NCI-H82 (cell line): ENCODE measurements at places on chromosomes 7 and 10.

DNA sequence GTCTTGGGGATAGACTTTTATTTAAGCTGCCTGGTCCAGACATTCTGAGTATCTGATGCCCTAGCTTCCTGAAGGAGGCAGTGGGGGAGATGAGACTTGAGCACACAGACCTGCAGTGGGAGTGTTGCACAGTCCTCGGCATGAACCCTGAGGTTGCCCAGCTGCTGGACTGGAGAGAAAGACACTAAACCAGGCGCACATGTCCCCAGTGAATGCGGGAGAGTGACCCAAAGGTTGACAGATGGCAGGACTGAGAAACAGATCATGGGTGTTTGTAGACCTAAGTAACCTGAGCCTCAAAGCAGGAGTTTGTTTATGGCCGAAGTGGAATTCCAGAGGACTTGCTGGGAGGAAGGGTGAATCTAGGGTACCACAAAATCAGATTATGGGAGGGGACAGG, 15.7 kb upstream of the MSRB2 start:
- peak; percentile 83 for DNase-seq

- no peak for DNase-seq
These were observed 760.0 kb upstream of the SORCS1 start for GRCh38 chr10:107924458-107924857.

DNA sequence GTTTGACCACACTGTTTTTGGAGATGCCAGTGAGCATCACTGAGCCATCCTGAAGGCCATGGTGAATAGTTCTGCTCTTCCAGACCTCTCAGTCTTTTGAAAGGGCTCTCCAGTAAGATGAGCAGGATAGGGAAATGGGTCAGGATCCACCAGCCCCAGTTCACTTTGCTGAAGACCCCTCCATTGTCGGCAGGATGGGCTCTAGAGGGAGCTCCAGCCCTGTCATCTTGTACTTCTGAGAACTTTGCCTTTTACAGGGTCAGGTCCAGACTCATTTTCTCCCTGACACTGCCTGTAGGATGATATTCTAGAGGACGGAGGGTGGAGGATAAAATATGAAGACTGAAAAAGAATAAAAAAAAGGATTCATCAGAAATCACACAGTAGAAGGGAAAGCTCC, 13.1 kb downstream of the LHFPL3 start:
- peak; percentile 86 for DNase-seq

DNA sequence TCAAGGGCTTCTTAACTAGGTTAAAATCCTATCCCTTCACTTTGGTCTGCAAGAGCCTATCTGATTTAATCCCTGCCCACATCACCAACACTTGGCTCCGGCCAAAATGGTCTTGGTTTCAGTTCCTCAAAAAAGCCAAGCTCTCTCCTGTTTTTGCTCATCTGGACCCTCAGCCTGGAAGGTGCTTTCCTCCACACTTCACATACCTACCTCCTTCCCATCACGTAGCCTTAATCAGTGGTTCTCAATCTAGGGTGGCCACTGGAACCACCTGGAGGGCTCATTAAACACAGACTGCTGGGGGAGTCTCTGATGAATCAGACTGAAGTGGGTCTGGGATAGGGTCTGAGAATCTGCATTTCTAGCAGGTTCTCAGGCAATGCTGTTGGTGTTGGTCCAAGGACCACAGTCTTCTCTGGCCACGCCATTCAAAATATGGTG, 227.0 kb upstream of the AOAH start:
- no peak for DNase-seq

- DNase-seq = peak; percentile 69
These were observed 80.0 kb downstream of the ZNF277 start for GRCh38 chr7:112286250-112287086.

DNA sequence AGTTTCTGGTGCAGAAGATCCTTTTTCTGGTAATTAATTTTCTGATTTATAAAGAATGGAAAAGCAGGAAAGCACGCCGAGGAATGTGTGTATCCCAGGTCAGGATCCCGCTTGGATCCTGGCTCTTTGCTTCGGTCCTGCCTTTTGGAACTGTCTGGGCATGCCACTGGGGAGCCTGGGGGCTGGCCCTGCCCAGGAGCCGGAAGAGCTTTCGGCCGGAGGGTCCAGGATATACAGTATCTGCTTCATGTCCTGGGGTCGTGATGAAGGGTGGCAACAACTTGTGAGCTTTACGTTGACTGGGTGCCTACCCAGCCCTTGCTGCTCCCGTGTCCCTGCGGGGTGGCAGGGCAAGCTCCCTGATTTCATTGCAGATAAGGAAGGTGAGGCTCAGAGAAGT, 2.4 kb downstream of the SH2D4B start:
- no peak for DNase-seq

- DNase-seq = no peak
These were observed 475.1 kb downstream of the DNAJB6 start for GRCh38 chr7:157811946-157812345.

- no peak for DNase-seq
These were observed 66.4 kb upstream of the MRLN start for GRCh38 chr10:59819683-59820082.

DNA sequence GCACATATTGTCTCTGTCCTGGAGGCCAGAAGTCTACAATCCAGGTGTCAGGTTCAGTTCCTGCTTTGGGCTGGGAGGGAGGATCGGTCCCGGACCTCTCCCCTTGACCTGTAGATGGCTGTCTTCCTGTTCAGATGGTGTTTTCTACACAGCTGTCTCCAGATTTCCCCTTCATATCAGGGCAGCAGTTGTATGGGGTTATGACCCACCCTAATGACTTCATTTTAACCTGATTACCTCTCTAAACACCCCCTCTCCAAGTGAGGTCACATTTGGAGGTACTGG, 38.7 kb downstream of the ZNF467 start:
- peak; percentile 22 for DNase-seq

DNA sequence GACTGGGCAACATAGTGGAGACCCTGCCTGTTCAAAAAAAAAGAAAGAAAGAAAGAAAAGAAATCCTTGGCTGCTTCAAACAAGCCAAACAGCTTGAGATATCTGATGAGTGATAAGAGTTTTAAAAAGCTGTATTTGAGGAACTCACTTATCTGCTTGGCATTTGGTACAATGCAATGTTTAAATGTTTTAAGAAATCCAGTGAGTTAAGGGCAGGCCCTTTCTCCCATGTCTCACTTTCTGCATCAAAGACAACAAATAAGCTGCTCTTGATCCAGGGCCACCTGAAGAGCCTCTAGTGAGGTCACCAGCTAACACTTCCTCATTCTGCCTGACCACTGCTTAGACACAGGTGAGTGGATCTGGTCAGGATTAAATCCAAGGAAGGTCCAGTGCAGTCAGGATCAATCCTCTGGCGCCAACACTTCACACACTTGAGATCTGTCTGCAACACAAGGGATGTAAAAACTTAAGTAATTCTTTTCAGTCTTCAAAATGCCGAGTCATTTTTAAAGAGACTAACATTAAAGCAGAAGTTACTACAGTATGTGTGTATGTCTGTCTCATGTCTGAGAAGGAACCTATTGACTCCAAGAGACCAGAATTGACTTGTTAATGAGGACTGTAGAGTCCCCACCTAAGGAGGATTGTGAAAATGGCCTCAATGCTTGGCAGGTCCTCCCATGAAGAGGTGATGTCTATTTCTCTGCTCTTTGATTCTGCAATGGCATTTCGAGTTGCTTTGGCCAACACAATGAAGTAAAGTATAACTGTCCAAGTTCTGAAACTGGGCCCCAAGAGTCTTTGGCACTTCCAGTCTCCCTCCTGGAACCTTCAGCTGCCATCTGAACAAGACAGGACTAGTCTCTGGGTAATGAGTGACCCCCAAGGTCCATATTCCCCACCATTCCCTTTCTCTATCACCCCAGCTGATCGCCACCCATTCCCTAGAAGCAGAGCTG, 43.1 kb downstream of the CREB3L2 start:
- no peak for DNase-seq

DNA sequence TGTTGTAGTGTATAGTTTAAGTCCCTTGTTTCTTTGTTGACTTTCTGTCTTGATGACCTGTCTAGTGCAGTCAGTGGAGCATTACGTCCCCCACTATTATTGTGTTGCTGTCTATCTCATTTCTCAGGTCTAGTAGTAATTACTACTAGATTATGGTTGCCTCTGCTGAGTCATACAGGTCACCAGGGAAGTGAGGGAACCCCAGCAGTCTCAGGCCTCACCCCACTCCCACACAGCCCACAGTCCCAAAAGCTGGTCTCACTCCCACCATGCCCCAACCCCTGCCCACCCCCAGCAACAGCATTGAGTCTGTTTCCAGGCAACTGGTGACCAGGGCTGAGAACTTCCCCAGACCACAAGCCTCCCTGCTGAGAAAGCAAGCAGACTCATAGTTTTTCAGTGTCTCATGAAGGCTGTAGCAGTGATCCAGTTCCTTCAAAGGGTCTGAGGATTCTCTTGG, 88.0 kb downstream of the PLXDC2 start:
- DNase-seq = no peak

GRCh38 chr10:34981844-34982243, 108.3 kb downstream of the CUL2 start:
- no peak for DNase-seq

- DNase-seq = no peak
These were observed 229.4 kb downstream of the TNS3 start for GRCh38 chr7:47352394-47352968.

- DNase-seq = no peak
These were observed 42.7 kb downstream of the HTRA1 start for GRCh38 chr10:122503886-122504609.

- no peak for DNase-seq
These were observed 234.3 kb downstream of the COBL start for GRCh38 chr7:51082096-51082840.
